ENCODE measurements at places on chromosomes 11 and 22.

GRCh38 chr11:66420671-66421476 is at the start of gene NPAS4:
Gene NPAS4, plus strand, starts transcription at chr11:66421035. Its CDS starts 145 bp downstream, at chr11:66421180.
- DNase-seq, result no peak

DNA sequence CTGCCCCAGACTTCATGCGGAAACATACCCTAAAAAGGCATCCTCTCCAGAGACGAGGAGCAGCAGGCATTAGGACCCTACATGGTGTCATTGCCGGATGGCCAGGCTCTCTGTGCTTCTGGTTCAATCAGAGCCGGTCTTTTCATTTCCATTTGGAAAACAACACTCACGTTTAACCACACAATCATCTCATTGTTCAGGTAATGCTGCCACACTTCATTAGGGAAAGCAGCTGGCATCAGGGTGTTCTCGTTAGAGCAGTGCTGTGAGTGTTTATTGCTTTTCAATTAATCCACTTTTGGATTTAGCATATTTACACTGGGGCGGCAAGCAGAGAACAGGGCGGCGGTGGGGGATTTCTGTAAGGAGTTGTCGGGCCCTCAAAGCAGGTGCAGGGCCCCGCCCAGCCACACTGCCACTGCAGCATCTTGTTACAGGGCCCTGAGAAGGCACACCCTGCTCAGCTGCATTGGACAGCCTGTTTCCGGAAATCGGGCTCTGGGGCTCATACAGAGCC is 338.6 kb downstream of the SHANK2 start:
- DNase-seq, result no peak

DNA sequence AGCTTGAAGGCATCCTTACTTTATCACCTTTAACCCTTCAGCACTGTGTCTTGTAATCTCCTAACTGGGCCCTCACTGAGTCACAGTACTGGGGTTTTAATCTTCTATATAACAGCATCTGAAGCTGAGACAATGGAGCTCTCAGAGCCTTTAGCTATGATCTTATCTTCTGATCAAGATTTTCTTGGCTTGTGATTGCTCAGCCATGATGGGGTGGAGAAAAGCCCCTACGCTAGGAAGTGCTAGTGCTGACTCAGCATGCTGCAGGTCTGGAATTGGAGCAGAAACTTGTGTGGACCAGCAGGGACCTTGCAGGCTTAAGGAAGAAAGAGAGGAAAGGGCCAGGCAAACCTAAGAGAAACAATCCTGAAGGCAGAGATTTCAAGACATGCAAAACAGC is 71.7 kb upstream of the EED start:
- peak; percentile 22 for DNase-seq

DNA sequence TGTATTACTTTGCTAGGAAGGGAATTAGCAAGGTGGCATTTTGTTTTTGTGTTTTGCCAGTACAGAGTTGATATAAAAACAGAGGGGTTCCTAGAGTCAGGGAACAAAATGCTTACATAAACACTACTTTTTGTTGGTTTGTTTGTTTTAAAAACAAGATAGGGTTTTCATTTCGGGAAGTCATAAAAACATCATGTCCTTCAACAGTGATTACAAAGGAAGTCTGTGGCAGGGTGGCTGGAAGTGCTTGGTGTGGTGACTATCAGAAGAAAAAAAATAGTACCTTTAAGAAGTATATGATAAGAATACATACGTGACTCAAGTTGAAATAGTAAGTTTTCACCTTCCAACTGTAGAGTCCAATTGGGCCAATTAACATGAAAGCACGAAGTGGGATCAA is 1.2 kb upstream of the IL18 start:
- DNase-seq, result no peak

DNA sequence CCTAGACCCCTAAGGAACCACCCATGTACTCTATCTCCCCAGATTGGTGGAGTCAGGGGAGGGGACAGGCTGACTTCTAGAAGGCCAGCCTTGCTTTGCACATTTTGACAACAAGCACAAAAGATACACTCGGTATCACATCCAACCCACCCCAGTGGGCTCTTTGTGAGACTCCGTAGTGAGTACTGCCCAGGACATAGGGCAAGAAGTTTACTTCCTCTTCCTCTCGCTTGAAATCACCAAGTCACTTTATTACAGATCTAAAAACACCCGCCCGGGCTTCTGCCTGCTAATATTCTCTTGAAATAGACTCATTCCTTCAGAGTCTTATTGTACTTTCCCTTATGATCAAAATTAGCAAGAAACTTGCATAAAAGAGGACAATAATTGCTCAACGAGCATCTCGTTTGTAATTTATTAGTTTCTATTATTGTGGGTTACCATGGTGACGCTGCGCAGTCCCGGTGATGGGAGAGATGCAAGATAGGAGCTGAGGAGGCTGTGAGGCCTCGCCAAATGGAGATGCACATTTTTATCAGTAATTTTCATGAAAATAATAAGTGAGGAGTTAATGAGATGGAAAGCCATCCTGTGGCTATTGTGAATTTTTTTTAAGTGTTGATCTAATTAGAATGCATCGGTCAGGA is 96.9 kb downstream of the FEZ1 start:
- DNase-seq, result no peak

GRCh38 chr11:68432874-68433273 is 27.7 kb upstream of the PPP6R3 start:
- no peak for DNase-seq

DNA sequence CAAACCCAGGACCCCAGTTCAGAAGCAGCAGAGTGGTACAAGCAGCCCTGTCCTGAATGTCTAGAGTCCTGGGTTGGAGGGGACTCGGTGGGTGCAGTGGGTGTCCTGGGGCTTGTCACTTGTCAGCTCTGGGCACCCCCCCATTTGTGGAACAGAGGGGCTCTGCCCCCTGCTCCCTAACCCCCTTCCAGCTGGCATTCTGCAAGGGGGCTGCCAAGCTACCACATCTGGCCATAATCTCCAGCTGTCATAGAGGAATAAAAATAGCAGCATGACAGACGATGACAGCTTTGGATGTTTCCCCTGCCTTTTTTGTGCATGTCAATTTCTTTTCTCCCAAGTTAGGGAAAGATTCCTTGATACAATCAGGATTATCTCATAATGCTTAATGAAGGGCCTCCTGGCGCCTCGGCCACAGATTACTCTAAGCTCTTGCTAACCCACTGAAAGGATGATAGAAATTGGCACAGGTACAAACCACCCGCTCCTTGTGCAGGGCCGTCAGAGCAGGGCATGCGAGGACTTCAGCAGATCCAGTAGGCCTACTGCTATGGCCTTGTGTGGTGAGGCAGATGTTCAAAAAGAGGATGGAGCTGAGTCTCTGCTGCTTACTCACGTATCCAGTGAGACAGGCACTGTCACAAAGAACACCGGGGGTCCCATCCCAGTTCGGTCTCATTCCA is 83.0 kb downstream of the ISX start:
- DNase-seq, result no peak

DNA sequence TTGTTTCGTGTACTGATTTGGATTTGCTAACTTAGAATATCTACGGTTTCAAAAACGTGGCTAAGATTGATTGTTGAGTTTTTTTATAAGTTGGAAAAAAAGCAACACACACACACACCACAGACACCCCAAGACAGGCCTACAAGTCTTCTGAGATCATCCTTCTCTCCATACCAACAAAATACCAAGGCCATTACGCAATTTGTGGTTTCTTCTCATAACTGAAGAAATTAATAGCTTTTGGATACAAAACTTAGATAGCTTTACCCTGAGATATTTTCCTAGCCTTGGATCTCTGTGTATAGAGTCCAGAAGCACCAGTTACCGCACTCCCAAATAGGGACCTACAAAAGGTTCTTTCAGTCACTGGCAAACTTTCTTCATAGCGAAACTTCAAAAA is 113.6 kb downstream of the SIK3 start:
- DNase-seq, result peak; percentile 50

- DNase-seq, result no peak
Measured at GRCh38 chr11:20909995-20910726, 240.8 kb downstream of the NELL1 start.

GRCh38 chr11:2440646-2441045 is 3.7 kb downstream of the TRPM5 start:
- no peak for DNase-seq

- no peak for DNase-seq
Measured at GRCh38 chr11:72190631-72191071, 1.3 kb upstream of the FOLR1 start.
